A172 (cell line): ENCODE measurements at places on chromosomes 13 and 19. TPM values are rescaled to one million over a fixed set of nuclear protein-coding genes. Genes with fewer than 3 reads are reported as not detected.

DNA sequence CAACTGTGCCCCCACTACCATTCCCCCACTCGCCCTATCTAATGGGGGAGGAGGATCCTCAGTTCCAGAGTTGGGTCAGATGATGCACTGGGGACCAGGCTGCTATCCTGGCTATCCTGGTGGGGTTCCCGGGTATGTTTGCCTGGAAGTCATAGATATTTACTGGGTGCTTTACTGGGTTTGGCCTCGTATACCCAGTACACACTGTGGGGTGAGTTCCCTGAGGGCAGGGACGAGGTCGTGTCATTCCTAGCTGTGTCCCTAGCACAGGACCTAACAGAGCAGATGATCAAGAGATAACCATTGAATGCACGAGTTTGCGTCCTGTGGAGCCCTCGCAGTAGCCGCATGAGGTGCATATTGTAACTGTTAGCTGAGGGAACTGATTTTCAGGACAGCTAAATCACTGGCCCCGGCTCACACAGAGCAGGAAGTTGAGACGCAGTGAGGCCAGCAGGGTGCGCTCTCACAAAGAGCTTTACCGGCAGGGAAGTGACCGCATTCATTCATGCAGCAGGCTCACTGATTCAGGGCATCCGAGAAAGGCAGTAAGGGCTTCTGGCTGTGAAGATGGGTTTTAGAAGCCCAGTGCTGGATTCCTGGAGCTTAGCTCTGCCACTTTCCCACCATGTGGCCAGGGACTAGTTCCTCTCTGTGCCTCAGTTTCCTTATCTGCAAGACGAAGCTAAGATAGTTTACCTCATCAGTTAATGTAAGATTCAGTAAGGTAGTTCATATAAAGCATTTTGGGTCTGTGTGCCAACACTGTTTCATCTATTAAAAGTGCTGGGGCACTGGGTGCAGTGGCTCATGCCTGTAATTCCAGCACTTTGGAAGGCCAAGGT lies 6.0 kb downstream of the RUVBL2 start:
- peak; percentile 40 for DNase-seq

DNA sequence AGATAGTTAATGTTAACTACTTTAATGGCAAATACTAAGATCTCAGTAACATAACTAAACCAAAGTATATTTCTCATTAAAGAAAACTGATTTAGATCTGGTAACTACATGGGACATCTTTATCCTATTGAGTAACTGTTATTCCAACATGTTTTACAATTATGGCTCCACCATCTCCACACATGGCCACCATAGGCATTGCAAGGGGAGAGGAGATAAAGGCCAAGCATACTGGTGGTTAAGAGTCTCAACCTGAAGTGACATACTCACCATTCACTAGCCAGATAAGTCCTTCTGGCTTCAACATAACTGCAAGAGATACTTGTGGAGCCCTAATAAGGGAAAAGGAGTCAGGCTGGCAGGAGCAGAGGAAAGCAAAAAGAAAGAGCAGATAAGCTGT lies 1586.4 kb upstream of the SPRY2 start:
- peak; percentile 0 for DNase-seq

Gene LILRA6
- not detected in 2 replicates for total RNA-seq

- no peak for DNase-seq
Observed at GRCh38 chr19:16882146-16882545, 6.7 kb upstream of the F2RL3 start.

DNA sequence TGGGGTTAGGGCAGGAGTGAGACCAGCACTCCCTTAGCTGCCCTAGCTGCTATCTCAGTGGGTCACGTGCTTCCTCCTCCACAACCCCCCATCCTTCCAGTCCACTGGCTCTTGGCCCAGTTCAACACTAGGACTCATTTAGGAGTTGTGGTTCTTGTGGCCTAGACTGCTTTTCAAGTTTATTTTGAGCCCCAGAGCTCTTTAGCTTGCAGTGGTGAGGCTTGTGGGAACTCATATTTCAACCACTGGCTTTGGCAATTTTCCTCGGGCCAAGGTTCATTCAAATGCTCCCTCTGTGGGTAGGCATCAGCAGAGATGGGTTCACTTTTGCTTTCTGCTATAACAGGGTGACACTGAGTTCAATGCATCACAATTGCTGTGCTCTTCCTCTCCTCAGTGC lies 436.2 kb upstream of the SLITRK5 start:
- peak; percentile 52 for DNase-seq

Gene PRODH2
- not detected in 2 replicates for total RNA-seq

GRCh38 chr13:112690283-112690929 lies 568 bp downstream of the ATP11A start:
- DNase-seq = peak; percentile 25
